ENCODE measurements at places on chromosomes 2 and 18. TPM values are rescaled to one million over a fixed set of nuclear protein-coding genes. Genes with fewer than 3 reads are reported as not detected.

DNA sequence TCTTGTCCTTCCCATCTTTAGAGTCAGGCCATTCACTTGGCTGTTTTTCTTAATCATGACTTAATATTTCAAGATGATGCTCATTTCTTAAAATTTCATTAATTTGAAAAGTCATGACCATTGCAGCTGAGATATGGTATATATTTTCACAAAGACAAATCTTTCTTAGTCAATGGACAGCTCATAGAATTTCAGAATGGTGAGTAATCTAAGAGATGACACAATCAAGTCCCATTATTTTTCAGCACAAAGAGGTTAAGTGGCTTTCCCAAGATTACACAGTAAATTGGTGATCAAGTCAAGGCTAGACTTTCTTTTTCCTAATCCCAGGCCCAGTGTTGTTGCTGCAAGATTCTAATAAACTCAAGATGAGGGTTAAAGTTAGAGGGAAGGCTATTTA, 34.4 kb upstream of the NT5C1B start:
- no peak overlapping the region for H3K4me3 ChIP-seq
- H3K36me3 ChIP-seq = no peaks in the 10 kb centered on the region
- no peaks in the 10 kb centered on the region for H3K4me1 ChIP-seq
- H3K27ac ChIP-seq = no peak overlapping the region

GRCh38 chr18:47901624-47902362, 28.7 kb downstream of the SMAD2 start:
- H3K36me3 ChIP-seq = peaks cover 5% of the 10 kb centered on the region
- H3K27ac ChIP-seq = peak overlapping the region; percentile 71
- DNase-seq = no peak

GRCh38 chr2:178238154-178238521, 43.8 kb downstream of the OSBPL6 start:
- no peak overlapping the region for H3K27ac ChIP-seq
- no peaks in the 10 kb centered on the region for H3K36me3 ChIP-seq
- peaks cover 2% of the 10 kb centered on the region for H3K27me3 ChIP-seq
- H3K4me1 ChIP-seq = no peaks in the 10 kb centered on the region
- H3K4me3 ChIP-seq = no peak overlapping the region

DNA sequence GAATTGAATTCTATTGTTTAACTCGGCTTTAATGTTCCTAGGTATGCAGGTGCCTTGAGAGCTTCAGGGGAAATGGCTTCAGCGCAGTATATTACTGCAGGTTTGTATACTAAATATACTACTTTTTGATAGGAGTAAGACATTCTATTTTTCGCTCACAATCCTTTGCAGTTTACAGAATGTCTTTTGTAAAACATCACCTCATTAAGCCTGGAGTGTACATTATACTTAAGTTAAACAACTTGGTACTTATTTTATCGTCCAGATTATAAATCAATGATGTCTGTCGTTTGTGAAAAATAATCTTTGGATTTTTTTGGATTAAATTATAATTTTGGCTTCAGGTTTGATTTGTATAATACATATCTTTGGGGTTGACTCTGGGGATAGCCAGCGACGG, 34.4 kb downstream of the USP14 start:
- H3K27me3 ChIP-seq = no peaks in the 10 kb centered on the region
- peaks cover 19% of the 10 kb centered on the region for H3K36me3 ChIP-seq
- no peak for DNase-seq
- no peak overlapping the region for H3K27ac ChIP-seq

DNA sequence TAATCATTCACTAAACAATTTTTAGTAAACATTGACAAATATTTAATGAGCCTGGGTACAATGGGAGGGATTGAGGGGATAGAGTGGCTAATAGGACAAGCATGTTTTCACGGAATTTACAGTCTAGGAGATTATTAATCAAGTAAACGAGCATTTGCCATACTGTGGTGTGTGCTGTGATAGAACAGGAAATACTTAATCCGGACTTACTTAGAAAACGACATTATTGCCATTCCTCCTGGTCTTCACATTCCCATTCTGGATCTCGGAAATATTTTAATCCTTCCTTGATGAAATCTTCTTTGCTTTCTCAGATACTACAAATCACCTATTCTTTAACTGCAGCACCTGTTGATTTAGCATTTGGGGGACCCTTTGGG, 905 bp downstream of the TTLL4 start:
- peaks cover 14% of the 10 kb centered on the region for H3K4me1 ChIP-seq
- H3K27me3 ChIP-seq = no peaks in the 10 kb centered on the region
- H3K36me3 ChIP-seq = peaks cover 2% of the 10 kb centered on the region
- H3K27ac ChIP-seq = peak overlapping the region; percentile 82
- H3K4me3 ChIP-seq = peak overlapping the region; percentile 88
- DNase-seq = peak; percentile 33

DNA sequence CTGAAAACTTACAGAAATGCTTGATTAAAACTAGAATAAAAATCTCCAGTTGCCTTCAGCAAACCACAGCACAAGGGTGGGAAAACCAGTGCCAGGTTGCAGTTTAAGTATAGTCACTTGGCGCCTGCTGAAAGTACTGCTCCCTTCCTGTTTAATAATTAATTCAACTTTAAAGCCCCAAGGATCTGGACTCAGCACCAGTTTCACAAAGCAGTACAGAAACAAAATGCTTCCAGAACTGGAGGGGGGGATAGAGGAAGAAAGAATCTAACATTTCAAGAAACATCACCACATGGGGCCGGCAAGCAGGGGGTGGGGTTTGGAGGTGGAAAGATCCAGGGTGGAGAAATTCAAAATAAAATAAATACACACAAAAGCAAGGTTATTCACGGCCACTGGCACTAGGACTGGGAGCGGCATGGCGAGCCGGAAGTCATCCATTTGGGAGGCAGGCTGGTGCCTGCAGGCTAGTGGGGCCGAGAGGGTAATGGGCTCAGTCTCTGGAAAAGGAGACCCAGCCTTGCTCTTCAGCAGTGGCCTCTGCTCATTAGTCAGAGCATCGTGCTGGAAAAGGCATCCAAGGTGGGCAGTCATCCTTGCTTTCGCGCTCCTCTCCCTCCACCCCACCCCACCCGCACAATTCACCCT, 85.8 kb downstream of the POU3F3 start:
- H3K4me1 ChIP-seq = no peaks in the 10 kb centered on the region
- H3K36me3 ChIP-seq = no peaks in the 10 kb centered on the region
- H3K4me3 ChIP-seq = no peak overlapping the region
- no peak for DNase-seq
- no peak overlapping the region for H3K27ac ChIP-seq

- H3K36me3 ChIP-seq = no peaks in the 10 kb centered on the region
- H3K27ac ChIP-seq = no peak overlapping the region
- H3K4me3 ChIP-seq = no peak overlapping the region
- H3K27me3 ChIP-seq = no peaks in the 10 kb centered on the region
Measured at GRCh38 chr2:144086965-144087364, 433.0 kb downstream of the ZEB2 start.

ZAP70 gene
- 104 TPM for polyA plus RNA-seq

RNF125 gene
- 70.6 TPM for polyA plus RNA-seq

DOK1 gene
- polyA plus RNA-seq = 29.9 TPM

REG1B gene
- not detected for polyA plus RNA-seq

RBM44 gene
- not detected for polyA plus RNA-seq

SF3B6 gene
- 204 TPM for polyA plus RNA-seq
